ENCODE measurements at places on chromosomes 7 and 10. TPM values are rescaled to one million over a fixed set of nuclear protein-coding genes. Genes with fewer than 3 reads are reported as not detected.

OGDHL gene
- 16.3 TPM for total RNA-seq

LRMDA gene
- total RNA-seq: 4.8 TPM

ARMS2 gene
- not detected for total RNA-seq

VWDE gene
- total RNA-seq: 13.7 TPM

GRCh38 chr10:64116707-64117106, 595.5 kb downstream of the REEP3 start:
- no peak for DNase-seq

DNA sequence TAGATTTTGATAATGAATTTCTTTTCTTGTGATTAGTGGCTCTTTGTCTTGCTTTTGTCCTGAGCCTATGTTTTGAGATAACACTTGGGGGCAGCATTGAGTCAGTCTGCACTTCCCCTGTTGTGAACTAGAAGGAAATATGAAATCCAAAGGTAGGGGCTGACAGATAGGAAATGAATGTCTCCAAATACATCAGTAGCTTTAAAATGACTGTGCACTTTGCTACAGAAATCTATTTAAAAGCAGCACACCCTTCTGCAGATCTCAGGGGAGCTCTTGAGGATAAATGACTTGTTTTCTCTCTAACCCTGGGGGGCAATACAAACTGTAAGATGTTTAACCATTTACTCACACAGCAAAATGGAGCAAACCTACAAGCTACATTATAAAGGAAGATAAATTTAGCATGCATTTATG, 176.0 kb upstream of the MYO3A start:
- DNase-seq: peak; percentile 26

DNA sequence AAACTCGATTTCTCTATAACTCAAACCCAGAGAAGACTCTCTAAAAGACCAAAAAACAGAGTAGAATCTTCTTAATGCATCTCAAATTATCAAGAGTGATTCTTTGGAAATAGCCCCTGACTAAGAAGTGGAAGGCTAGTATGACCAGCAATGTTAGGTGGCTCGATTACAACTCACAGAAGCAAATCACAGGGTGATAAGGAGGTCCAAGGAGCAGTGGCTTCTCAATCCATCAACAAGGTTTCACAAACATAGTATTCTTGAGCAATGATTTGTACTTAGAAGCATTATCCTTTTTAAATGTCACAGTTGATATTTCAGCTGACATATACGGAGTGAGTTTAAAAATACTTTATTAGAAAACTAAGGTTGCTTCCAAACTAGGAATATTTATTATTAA, 127.7 kb downstream of the CNOT4 start:
- no peak for DNase-seq

DNA sequence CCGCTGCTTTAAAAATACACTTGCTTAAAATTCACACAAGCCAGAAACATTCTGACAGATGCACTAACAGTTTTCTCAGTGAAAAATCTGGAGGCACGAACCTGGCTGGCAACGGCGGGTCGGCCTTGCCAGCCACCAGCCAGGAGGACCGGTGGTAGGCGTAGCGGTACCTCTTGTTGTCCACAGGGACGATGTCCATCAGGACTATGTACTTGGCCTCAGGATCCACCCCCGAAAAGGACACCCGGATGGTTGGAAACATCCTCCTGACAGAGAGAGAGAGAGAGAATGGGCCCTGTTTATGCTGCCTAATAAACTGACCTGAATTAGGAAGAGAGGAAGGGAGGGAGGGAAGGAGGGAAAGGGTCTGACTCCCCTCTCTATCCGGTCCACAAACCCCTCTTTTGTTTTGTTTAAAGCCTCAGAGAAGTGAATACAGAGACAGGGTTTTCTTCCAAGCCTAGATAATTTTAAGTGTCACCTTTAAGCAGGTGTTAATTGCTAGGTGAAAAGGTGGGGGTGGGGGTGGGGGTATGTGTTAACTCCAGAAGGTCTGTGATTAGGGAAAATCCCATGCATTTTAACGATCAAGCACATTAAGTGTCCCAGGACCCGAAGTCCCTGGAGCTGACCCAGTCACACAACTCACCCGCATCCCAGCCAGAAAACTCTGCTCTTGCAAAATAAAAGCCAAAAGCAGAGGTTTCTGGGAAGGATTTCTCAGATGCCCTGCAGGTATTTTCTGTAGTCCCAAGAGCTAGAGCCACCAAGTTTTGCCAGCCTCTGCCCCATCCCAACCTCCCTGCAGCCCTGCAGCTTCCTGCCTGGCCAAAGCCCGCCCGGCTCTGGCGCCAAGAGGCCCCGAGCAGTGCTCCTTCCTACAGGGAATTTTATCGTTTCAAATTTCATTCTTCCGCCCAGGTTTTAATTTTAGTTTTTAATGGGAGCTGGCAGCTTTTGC, 5.0 kb downstream of the TBX20 start:
- no peak for DNase-seq

GRCh38 chr7:141752634-141753033, 11.3 kb upstream of the TAS2R3 start:
- DNase-seq: no peak

GRCh38 chr7:44755698-44756627, 7.3 kb downstream of the ZMIZ2 start:
- no peak for DNase-seq

DNA sequence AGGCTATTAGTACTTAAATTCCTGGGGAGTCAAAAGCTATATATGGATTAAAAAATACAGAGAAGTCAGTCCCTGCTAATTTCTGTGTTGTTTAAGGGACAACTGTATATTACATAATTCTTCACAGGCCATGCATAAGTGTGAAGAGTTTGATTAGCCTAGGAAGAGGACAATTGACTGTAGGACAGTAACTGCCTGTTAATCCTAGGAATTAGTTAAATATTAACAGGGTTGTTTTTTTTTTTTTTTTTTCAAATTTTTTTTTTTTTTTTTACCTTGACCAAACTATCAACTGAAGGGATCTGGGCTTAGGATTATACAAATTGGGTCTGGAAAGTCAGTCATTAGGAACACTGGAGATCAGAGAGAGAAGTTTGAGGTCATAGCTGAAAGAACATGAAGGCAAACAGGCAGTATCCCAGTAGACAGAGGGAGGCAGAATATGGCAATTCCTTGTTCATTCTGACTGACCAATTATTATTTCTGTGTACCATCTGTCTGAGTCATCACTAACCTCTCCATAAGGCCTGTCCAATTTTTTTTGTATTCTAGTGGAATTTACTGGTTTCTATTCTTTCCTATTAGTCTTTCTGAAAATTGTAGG, 1139.2 kb downstream of the SORCS1 start:
- no peak for DNase-seq

DNA sequence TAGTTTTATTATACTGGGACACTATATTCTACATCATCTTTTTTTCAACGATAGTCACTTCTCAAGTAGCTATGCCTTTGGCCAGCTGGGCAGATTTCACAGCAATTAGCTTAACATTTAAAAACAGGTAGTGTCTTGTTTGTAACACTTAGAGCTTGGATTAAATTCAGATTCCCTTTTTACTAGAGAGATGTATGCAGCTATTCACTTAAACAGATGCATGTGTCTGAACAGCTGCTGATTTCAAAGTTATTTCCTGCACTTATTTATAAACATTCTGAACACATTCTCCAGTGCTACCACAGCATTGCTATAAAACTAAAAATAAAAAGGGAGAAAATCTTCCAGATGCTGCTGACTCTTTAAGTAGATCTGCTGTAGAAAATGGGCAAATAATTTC, 637.2 kb downstream of the POM121L12 start:
- DNase-seq: no peak

- no peak for DNase-seq
Observed at GRCh38 chr7:18644981-18645380, 149.4 kb downstream of the HDAC9 start.

- DNase-seq: no peak
Observed at GRCh38 chr10:100913470-100913865, 705 bp downstream of the SLF2 start.

DNA sequence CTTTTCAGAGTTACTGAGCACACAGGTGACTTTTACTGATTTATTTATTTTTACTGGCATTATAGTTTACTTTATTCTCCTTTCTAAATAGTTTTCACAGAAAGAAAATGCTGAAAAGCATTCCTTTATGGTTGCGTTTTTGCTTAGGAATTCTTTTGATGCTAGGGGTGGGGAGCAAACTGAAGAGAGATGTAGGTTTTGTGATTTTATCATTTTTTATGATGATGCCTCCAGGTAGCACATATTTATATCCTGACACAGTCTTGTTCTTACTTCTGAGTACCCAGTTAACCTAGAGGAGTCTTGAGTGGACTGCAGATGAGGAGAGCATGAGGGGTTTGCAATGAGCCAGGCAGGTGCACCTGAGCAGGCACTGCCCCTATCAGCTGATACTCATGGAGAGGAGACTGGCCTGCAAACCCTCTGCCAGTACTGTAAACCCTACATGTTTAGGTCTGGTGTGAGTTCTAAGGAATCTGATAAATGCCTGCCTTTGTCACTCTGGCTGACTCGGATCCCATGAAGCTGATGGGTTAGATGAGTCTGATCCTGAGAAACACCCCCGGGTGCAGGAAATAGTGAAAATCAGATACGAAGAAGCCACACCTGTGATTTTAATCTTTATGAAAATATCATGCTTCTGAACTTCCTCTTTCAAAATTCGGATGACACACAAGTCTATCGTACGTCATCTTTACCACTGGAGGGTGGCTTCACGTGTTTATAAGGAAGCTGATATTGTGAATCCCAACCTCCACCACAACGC, 302.9 kb downstream of the WDR37 start:
- no peak for DNase-seq

DNA sequence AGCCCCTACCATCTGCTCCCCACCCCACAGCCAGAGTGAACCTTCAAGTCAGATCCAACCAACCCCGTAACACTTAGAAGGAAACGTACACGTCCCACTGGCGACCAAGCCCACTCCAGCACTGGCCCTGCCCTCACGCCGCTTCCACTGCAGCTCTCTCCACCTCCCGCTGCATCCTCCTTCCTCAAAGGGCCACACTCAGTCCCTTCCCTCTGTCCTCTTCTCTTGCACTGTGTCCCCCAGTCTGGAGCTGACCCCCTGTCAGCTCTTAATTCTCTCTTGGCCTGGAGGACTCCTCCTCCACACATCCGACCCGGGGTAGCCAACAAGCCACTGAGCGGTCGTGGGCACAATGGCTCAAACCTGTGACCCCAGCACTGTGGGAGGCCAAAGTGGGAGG, 85.8 kb downstream of the PROSER2 start:
- no peak for DNase-seq

- no peak for DNase-seq
Observed at GRCh38 chr10:52853704-52854103, 81.1 kb upstream of the MBL2 start.

- no peak for DNase-seq
Observed at GRCh38 chr7:5477723-5478531, 54.3 kb upstream of the TNRC18 start.

- no peak for DNase-seq
Observed at GRCh38 chr10:34206078-34206934, 608.8 kb downstream of the PARD3 start.

DNA sequence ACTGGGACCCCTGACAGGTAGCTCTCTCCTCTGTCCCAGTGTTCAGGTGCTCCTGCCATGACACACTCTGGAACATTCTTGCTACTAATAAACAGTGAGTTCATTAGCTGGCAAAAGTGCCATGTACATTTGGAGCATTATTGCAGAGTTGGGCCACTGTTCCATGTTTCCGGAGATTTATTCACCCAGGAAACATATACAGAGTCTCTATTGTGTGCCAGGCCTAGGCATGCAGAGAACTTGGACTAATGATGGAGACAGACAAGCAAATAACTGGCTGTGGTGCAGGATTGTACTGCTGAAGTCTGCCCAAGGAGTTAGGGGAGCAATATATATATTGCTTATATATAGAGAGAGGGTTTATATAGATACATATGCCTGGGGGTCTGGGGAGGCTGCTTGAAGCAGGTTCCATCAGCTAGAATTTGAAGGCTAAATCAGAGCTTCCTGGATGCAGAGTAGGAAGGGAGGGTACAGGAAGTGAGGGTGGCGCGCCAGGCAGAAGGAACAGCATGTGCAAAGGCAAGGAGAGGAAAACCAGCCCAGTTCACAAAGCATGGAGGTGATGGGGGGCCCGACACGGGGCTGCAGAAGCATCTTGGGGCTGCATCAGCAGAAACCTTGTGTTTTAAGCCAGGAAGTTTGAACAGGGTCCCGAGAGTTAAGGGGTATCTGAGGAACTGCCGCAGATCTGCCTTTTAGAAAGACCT, 22.7 kb upstream of the EEPD1 start:
- no peak for DNase-seq

All from HCT116 (cell line).